ENCODE measurements at places on chromosomes 6 and 20.
A peak's percentile ranks its signal among the peaks of the same experiment; 100 is the strongest.

- DNase-seq = no peak
Observed at GRCh38 chr6:72132851-72133250, 246.5 kb downstream of the RIMS1 start.

DNA sequence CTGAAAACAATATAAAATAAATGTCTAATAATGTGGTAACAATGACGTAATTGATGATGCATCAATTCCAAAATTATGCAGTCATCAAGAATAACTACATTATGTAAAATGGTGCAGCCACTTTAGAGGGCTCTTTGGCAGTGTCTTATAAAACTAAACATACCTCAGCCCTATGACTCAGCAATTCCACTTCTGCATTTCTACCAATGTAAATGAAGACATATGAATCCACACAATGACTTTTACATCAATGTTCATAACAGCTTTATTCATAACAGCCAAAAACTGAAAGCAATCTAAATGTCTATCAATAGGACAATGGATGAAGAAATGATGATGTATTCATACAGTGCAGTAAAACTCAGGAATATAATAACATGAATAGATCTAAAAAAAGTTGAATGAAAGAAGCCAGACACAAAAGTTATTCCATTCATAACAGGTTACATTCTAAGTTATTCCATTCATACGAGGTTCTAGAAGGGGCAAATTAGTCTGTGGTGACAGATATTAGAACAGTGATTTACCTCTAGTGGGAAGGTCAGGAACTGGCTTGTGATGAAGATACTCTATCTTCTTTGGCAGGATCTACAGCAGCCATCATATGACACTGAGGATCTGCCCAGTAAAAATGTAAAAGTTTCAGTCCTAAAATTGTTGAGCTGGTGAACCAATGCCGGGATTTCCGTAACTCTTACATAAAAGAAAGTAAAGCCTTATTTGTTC, 396.1 kb downstream of the PLCB1 start:
- DNase-seq = no peak

DNA sequence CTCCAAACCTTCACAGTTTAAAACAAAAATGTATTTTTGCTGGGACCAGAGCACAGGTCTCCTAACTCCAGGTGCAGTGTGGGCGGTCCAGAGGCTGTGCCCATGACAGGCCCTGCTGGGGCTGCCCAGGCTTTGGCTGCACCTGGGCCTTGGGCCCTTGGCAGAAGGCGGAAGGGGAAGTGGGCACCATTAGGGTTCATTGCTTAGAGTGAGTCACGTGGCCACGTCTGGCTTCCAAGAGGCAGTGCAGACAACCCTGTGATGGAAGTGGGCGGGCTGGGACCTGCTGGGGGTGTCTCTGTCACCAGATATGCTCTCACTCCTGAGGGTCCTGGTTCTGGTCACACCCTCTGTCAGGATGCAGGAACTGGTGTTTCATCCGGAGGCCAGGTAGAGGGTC, 302.2 kb downstream of the QKI start:
- no peak for DNase-seq

DNA sequence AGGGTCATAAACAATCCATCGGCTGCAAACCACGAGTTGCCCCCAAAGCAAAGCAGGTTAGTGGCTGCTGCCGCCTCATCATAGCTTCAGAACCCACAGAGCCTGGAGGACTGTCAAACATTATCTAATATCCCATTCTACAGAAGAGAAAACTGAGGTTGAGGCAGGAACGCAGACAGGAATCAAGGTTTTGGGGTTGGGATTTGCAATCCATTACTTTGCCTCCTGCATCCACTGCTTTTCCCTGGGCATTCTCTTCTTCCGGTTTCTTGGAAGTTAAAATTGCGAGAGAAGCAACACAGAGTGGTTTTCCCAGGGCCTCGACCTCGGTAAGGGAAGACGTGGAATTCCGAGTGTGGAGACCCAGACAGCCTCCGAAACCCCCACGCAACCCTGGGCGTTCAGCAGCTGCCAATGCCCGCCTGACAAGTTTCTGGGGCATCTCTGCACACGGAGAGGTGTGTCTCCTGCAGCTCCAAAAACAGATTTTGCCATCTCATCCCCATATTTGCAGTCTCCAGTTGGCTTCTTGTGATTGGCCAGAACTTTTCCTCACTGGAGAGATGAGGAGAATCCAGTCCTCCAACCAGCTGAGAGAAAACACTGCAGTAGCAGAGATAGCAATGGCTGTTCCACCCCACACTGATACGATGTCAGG, 45.5 kb upstream of the SNAP25 start:
- DNase-seq = no peak

DNA sequence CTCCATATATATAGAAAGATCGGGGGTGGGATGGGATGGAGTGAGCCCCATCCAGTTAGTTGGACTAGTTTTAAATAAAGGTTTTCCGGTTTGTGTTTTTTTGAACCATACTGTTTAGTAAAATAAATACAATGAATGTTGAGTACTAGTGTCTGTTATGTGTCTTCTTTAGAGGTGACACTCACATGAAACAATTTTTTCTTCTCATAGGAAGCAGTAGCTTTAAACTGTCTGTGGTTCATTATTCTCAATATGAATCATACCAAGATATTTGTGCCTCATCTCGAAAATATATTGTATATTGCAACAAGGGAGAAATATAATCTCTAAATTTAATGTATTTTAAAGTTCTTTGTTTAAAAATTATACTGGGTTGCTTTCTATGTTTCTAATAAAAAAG, 33.4 kb downstream of the HSF2 start:
- DNase-seq = no peak

GRCh38 chr6:79635232-79635543, 4.1 kb downstream of the SH3BGRL2 start:
- DNase-seq = no peak

- no peak for DNase-seq
Observed at GRCh38 chr20:48143435-48144081, 358.3 kb upstream of the SULF2 start.

- no peak for DNase-seq
Observed at GRCh38 chr6:43811733-43812099, 41.7 kb downstream of the VEGFA start.

DNA sequence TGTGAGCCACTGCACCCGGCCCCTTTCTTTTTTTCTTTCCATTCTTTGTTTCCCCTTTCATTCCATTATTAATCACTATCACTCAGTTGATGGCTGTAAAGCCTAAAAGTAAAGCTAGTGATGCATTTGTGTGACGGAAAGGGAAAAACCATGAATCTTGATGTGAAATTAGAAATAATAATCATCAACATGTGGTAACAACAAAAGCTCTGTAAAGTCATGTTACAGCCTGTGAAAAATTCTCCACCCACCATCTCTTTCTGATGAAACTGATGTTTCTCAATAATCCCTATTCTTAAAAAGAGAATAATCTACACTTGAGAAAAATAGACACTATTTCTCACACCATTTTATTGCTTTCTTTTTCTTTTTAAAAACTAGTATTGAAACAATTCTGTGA, 80.0 kb downstream of the CRYBG1 start:
- DNase-seq = no peak

DNA sequence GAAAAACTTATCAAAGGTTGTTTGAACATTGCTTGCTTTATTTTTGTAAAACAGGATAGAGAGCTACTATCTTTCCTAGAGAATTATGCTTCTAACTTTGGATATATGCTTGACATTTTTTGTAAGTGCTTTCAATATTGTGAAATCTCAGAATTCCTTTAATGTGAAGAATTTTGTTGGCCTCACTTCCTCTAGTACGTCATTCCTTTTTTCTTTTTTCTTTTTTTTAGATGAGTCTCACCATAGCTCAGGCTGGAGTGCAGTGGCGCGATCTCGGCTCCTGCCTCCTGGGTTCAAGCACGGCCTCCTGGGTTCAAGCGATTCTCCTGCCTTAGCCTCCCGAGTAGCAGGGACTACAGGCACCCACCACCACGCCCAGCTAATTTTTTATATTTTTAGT, 668.1 kb downstream of the RFPL4B start:
- DNase-seq = no peak

GRCh38 chr6:113654396-113654795, 202.7 kb upstream of the MARCKS start:
- no peak for DNase-seq

- no peak for DNase-seq
Observed at GRCh38 chr20:49275636-49276035, 2.2 kb downstream of the ZNFX1 start.

- DNase-seq = no peak
Observed at GRCh38 chr6:21601339-21601923, 7.9 kb downstream of the SOX4 start.

DNA sequence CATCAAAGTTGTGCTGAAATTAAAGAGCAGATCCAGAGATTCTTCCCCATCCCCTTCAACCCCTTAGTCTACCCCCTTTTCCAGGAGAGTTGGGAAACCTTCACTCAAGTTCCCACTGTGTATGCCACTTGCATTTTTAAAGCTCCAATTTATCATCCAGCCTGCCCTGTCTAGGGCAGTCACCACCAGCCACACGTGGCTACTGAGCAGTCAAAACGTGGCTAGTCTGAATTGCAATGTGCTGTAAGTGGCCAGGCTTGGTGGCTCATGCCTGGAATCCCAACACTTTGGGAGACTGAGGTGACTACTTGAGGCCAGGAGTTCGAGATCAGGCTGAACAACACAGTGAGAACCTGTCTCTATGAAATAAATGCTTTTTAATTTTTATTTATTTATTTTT, 34.9 kb downstream of the ERGIC3 start:
- DNase-seq = no peak

GRCh38 chr20:54026295-54027064, 43.9 kb downstream of the BCAS1 start:
- DNase-seq = no peak

- DNase-seq = no peak
Observed at GRCh38 chr6:128252341-128253176, 267.8 kb downstream of the PTPRK start.

- DNase-seq = no peak
Observed at GRCh38 chr20:6245436-6245835, 122.6 kb upstream of the FERMT1 start.

DNA sequence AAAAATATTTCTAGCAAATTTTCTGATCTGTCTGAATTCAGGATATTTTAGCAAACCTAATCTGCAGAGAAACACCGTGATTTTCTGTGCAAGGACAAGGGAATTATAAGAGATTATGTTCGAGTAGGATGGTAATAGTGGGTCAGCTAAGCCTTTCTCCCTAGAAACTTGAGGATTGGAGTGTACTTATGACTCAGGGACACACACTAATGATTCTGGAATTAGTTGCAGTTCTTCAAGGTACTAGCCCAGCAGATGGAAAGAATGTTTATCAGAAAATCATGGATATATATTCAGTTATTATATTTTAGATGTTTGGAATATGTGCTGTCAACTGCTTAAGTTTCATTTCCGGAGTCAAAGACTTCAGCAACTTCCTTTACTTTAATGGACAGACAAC, 177.1 kb upstream of the MAP3K7 start:
- no peak for DNase-seq

- DNase-seq = no peak
Observed at GRCh38 chr6:30515106-30515505, 25.8 kb downstream of the HLA-E start.

GRCh38 chr6:40791004-40791403, 203.8 kb upstream of the LRFN2 start:
- DNase-seq = no peak

GRCh38 chr6:147530132-147531060, 21.9 kb downstream of the SAMD5 start:
- DNase-seq = no peak

DNA sequence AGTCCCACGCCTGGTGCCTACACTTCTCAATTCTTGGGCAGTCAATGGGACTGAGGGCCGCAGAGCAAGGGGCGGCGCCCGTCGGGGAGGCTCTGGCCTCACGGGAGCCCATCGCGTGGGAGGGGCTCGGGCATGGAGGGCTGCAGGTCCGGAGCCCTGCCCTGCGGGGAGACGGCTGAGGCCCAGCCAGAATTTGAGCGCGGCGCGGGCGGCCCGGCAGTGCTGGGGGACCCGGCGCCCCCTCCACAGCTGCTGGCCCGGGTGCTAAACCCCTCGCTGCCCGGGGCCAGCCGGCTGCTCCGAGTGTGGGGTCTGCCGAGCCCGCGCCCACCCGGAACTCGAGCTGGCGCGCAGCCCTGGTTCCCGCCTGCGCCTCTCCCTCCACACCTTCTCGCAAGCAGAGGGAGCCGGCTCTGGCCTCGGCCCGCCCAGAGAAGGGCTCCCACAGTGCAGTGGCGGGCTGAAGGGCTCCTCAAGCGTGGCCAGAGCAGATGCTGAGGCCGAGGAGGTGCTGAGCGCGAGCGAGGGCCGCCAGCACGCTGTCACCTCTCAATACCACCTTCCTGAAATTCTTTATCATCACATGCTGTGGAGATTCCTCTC, 58.5 kb downstream of the BAK1 start:
- DNase-seq = no peak

- DNase-seq = no peak
Observed at GRCh38 chr6:119028091-119028490, 50.4 kb downstream of the FAM184A start.

- DNase-seq = no peak
Observed at GRCh38 chr20:62441987-62442539, 14.7 kb upstream of the RBBP8NL start.

DNA sequence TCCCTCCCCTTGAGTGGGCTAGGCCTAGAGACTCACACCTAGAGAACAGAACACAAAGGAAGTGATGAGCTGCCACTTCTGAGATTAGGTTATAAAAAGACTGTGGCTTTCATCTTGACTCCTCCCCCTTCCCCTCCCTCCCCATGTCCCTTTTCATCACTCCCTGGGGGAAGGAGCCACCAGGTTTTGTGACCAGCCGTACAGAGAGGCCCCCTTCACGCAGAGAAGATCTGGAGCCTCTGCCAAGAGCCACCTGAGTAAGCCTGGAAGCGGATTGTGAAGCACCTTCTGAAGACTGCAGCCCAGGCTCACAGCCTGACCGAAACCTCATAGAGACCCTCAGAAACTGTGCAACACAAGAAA, 118.4 kb upstream of the NXT1 start:
- peak; percentile 6 for DNase-seq

DNA sequence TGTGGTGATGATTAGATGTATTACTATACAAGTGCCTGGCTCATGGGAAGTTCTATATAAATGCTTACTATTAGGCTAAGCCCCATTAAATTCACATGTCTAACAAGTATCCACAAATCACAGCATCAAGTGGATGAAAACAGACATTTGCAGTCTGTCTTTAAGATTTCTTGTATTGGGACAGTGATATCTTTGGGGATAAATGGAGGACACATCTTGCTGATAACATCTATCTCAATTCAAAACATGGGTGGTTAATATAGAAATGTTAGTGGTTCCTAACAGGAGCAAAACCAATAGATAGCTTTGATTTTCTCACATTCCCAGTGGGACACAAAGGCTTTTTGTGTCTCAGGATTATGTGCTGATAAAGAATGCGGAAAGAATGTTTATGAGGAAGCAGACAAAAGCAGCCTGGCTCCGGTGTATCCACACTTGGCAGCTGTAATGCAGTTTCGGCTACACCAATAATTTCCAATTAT, 29.3 kb downstream of the PTPRK start:
- DNase-seq = no peak

GRCh38 chr6:108799354-108799717, 48.9 kb upstream of the ARMC2 start:
- DNase-seq = no peak

All from H1 (cell line).